Tibial artery (tissue), 4 donors: ENCODE measurements at places on chromosomes 4 and X.

GRCh38 chr4:123127218-123127617 lies 204.8 kb upstream of the NUDT6 start:
- no peak for DNase-seq

GRCh38 chr4:26601204-26601603 lies 17.3 kb downstream of the TBC1D19 start:
- DNase-seq: no peak

DNA sequence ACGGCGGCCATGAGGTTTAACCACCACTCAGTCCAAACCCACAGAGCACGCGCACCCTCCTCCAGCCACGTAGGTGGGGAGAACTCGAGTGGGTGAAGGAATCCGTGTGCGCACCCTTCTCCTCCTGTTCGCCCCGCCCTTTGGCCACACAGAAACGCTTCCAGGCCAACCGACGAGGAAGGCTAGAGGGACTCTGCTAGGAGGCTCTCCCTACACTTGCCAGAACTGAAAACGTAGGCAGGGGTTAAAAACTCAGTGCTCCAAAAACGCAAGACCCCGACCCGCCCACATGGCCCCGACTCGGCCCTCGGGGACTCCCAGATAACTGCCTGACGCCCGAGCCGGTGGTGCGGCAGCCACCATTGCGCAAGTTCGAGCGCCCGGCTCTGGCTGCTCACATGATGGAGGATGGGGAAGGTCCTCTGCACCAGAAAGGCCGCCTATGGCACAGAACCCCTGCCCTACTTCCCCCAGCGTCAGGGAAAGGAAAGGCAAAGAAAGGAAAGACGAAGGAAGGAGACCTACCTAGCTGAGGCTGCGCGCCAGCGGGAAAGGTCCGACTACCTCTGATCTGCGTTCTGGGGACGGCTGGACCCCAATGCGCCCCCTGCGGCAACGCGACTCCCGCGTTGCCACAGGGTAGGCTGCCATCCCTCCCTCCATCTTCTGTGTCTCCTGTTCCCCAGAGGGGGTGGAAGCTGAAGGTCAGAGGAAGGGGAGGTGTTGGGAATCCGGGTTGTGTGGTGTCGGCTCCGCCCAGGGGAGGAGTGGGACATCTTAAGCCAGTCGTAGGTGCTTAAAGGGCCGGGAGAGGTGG lies 201.9 kb upstream of the AGTR2 start:
- DNase-seq: no peak

GRCh38 chr4:144356941-144357381 lies 216.4 kb upstream of the GYPA start:
- no peak for DNase-seq

- no peak for DNase-seq
Observed at GRCh38 chr4:146465628-146466027, 56.1 kb downstream of the SLC10A7 start.

- no peak for DNase-seq
Observed at GRCh38 chr4:132759199-132759780, 389.8 kb upstream of the PCDH10 start.

- no peak for DNase-seq
Observed at GRCh38 chr4:126890994-126891393, 741.8 kb upstream of the INTU start.

DNA sequence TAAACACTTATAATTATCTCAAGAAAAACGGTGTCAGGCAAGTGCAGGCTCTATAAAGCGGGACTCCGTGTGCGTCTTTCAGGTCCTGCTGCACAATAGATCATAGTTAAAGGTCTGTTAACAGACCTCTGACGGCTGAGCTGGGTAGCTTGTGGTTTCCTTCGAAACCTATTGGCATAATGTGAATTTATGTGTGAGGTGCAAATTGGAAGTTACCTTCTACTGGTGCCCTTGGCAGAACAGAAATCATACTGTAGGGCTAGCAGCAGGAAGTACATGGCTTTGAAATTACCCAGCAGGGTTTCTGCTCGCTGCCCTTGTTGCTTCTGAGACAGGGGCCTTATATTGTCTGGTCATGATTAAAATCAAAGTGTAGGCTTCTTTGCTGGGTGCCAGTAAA lies 216.4 kb upstream of the HAND2 start:
- no peak for DNase-seq
